HTR-8/SVneo (cell line): ENCODE measurements at places on chromosomes 6 and 20.

DNA sequence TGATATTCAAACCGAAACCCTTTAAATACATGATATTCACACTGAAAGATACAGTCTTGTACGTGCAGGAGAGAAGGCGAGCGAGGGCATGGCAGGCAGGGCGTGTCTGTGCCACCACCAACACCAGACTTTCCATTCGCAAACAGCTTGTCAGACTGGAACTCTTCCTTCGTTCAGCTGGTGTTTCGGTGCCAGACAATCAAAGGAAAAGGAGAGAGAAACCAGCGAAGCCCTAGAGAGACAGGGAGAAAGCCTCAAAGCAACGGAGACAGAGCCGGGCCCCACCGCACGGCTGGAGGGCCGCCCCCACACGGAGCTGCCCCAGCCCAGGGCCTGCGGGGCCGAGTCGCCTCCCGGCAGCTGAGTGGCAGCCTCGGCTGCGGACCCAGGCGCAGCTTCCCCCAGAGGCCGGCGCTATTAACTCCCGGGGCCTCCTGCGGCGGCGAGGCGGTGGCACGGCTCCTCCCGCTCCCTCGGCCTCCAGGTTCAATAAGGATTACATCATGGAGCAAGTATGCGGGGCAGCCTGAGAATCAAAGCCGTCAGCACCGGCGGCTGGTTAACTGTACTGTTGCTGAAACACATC, 32.1 kb upstream of the NR2E1 start:
- peak; percentile 73 for DNase-seq

DNA sequence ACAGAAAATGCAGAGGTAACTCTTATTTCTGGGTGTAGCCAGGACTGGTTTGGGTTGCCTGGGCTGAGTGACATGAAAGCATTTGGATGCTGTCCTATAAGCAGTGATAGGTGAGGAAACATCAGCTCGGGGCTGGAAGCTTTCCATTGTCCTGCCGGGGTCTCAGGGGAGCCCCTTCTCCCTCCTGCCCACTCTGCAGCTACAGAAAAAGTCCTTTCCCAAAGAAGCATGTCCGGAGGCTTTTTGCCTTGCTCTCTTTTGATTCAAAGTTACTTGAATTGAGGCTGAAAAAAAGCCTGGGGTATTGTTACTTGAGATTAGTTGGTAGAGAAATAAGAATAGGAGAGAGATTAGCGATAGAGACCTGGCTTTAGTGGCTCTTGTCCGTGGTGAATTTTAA, 90.7 kb upstream of the ZNFX1 start:
- DNase-seq, result no peak

- no peak for DNase-seq
Observed at GRCh38 chr6:84017709-84018452, 15.7 kb upstream of the MRAP2 start.

DNA sequence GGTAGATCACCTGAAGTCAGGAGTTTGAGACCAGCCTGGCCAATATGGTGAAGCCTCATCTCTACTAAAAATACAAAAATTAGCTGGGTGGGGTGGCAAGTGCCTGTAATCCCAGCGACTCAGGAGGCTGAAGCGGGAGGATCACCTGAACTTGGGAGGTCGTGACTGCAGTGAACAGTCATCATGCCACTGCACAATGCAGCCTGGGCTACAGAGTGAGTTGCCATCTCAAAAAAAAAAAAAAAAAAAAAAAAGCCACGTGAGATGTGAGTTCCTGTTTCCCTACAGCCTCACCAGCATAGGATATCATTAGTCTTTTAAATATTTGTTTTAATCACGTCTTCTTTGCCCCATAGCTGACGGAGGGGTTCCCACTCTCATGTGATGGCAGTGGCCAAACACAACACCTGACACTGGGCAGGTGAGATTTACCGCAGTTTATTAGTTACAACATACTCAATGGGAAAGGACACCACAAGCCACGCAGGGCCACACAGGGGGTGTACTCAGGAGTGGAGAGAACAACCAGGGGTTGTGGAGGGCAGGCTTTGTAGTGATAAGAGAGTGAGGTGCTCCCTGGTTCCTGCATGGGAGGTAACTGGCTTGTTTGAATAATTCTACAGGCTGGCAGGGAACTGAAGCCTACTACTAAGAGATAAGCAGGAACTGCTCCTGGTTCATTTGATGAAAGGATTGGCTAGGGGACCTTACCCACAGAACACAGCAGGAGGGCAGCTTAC, 4.6 kb upstream of the LZTS3 start:
- DNase-seq, result no peak

DNA sequence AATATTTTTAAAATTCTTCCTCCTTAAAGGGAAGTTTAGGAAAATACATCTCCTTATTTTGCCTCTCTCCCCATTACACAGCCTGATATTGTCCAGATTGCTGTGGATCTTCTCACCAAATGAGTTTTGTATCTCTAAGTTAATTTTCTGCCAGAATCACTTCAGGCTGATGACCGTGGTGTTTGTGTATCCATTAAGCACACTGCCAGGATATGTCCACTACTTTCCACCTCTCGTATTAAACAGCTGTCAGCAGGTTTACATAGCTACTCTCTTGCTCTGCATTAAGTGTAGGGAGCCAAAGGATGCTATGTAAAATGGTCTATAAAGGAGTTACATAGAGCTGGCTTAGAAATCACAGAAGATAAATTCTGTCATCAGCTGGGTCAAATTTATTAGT, 201.1 kb downstream of the ZFAND3 start:
- no peak for DNase-seq

DNA sequence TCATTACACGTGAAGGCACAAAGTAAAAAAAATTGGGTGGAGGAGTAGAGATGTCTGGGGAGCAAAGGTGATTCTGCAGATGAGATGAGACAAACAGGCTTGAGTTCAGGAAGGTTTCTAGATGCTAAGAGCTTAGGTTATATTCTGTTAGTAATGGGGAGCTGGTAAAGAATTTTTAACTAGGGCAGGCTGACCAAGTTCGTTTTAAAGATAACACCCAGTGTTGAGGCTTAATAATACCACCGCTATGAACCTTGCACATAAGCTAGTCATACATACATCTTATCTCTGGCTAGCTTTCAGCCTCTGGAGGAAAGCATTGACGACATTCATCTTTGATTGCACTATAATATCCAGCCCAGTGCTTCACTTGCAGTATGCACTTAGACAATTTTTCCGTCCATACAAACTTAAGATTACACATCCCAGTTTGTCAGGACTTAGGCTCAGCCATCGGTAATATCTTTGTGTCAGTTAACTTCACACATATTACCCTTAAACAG, 12.1 kb downstream of the NHSL1 start:
- no peak for DNase-seq
